ENCODE measurements at places on chromosomes 6 and 20. TPM values are rescaled to one million over a fixed set of nuclear protein-coding genes. Genes with fewer than 3 reads are reported as not detected.

Gene TSPYL1
- 220 TPM for total RNA-seq

DNA sequence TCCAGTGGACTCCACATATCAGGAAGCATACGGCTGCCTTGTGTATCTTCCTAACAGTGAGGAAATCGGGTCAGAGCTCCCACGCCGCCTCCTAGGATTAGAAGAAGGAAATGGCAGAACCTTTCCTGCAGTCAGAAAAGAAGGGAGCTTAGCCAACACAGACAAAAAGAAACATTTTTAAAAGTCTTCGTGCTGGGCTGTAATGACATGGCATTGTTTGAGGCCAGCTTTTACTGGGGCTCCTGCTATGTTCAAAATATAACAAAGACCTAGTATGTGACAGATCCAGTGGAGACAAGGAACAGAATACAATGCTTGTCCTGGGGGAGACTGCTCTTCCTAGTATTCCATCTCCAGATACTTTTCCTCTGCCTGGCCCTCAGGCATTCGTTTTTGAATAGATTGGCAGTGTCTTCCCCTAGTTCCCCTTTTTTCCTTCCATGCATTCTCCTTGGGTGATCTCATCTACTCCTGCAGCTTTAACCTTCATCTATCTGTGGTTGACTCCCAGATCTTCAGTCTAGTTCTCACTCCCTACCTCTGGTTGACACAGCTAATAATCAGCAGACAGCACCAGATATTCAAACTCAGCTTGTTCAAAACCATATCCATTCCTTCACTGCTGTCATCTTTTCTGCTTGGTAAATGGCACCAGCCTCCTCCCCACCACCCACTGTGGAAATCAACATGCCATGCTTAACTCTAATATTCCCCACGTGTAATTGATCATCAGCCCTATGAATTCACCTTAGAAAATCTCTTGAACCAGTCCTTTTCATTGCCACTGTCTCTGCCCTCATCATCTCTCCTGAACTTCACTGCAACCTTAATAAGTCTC lies 94.5 kb upstream of the VSTM2L start:
- no peak for DNase-seq

- no peak for DNase-seq
These were observed 27.7 kb downstream of the SRPK1 start for GRCh38 chr6:35893246-35893645.

Gene SMIM29
- 23.2 TPM for total RNA-seq

DNA sequence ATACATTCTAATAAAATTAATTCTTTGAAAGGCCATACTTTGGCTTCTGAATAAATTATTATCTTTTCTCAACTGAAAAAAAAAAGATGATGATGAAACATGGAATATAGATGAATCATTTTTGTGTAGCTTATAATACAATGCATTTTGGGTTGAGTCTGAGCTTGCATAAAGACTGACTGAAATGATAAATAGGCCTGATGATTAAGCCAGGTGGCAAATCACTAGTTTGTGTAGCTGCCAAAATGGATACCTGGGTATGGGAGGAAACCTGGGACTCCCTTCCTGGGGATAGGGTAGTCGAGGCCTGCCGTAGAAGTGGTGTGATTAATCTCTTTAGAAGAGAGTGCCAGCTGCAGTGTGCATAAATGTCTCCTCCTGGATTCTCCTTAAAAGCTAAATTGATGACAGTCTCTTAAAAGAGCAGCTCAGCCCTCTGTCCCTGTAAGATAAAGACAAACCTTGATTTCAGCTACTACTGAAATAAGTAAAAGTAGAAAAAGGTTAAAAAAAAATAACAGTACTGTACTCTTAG lies 275.1 kb downstream of the GRIK2 start:
- DNase-seq: no peak

Gene ATG5
- 87.2 TPM for total RNA-seq

GRCh38 chr6:2881423-2881822 lies 21.7 kb downstream of the SERPINB9 start:
- DNase-seq: no peak

GRCh38 chr6:1893470-1894130 lies 283.9 kb downstream of the FOXC1 start:
- DNase-seq: no peak

GRCh38 chr6:109653264-109653663 lies 37.7 kb downstream of the AK9 start:
- DNase-seq: no peak

Gene HS3ST5
- 13.9 TPM for total RNA-seq

GRCh38 chr20:50920997-50921396 lies 10.2 kb downstream of the ADNP start:
- DNase-seq: no peak

GRCh38 chr20:3901706-3902440 lies 12.7 kb downstream of the PANK2 start:
- DNase-seq: no peak

Gene TBP
- total RNA-seq: 15.5 TPM

Gene MAN1A1
- 24.9 TPM for total RNA-seq

Gene ERVFRD-1
- total RNA-seq: not detected

- peak; percentile 75 for DNase-seq
These were observed at the start of gene PDE10A for GRCh38 chr6:165662749-165663376. Gene PDE10A, minus strand, starts transcription at chr6:165663241. Its CDS starts 430 bp downstream, at chr6:165662811.

- no peak for DNase-seq
These were observed 70.1 kb upstream of the E2F3 start for GRCh38 chr6:20331625-20332024.

Gene CCN6
- total RNA-seq: not detected

DNA sequence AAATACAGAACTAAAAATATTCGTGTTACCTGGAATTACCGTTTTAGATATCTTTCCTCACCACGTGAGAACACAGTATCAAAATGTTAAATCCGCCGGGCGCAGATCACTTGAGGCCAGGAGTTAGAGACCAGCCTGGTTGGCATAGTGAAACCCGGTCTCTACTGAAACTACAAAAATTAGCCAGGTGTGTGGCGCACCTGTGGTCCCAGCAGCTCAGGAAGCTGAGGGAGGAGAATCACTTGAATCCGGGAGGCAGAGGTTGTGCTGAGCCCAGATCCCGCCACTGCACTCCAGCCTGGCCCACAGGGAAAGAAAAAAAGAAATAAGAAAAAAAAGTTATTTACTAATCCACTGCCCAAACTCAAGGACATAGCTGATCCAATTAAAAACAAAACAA lies 4.8 kb upstream of the DDX43 start:
- no peak for DNase-seq

Gene RIPPLY2
- total RNA-seq: 21.6 TPM

Gene FHL5
- 0.41 TPM for total RNA-seq

GRCh38 chr20:6115221-6115895 lies 7.5 kb downstream of the FERMT1 start:
- DNase-seq: no peak

Gene GSTA3
- not detected for total RNA-seq

- no peak for DNase-seq
These were observed 49.8 kb upstream of the NEDD9 start for GRCh38 chr6:11282245-11282644.

DNA sequence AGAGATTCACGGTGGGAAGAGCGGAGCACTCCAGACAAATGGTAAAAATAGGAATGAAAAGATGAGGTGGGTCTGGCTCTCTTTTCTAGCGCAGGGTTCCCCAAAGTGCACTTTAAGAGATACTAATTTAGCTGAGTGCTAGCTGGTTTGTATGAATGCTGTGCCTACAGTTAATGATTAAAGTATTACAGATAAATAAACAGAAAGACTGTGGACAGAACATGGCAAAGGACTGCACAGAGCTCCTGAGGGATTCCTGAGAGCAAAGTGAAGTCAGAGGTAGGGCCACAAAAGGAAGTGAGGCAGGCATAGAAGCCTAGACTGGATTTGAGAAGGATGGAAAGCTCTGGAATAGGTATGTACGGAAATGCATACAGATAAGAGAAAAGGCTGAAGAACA lies 114.5 kb downstream of the INSM1 start:
- DNase-seq: no peak

Gene SLC22A3
- 3.3 TPM for total RNA-seq

Measured in frontal cortex (tissue), 4 donors.